ENCODE measurements at places on chromosomes 7 and 10.

DNA sequence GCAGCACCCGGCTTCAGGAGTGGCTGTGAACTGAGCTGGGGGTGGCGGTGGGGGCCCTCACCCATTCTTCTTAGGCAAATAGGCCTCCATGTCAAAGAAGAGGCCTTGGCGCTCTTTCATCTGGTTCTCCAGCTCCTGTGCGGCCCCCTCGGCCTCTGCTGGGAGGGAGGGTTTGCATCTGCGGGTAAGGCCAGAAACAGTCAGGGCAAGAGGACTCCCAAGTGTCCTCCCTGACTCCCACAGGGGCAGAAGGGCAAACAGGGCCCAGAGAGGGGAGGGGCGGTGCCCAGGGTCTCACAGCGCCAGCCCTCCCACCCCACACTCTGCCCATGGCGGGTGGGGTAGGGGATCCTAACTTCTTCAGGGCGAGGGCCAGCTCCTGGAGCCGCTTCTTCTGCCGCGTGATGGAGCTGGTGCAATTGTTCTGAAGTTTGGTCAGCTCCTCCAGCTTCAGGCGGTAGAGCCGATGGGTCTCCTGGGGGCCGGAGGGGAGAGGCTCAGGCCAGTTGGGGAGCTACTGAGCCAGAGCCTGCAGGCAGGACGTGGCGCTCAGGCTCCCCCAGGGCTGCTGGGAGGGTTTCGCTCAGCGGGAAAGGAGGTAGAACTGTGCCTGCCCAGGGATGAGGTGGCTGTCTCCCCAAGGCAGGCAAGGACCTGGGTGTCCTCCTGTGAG, 2.2 kb downstream of the TMEM120A start:
- DNase-seq = no peak

- no peak for DNase-seq
Observed at GRCh38 chr10:114932945-114933344, 5.0 kb upstream of the TRUB1 start.

- no peak for DNase-seq
Observed at GRCh38 chr10:130929422-130930325, 381.8 kb downstream of the TCERG1L start.

GRCh38 chr10:34098821-34099567, 716.1 kb downstream of the PARD3 start:
- DNase-seq = no peak
